Glomerular endothelial cell (primary cell): ENCODE measurements at places on chromosomes 5 and 9. TPM values are rescaled to one million over a fixed set of nuclear protein-coding genes. Genes with fewer than 3 reads are reported as not detected.

Gene FAM200C
- 2.2 and 2.5 TPM in 2 replicates for total RNA-seq

Gene FGF10
- total RNA-seq, result not detected in 2 replicates

- DNase-seq, result no peak
Measured at GRCh38 chr5:38305148-38305547, 46.8 kb downstream of the EGFLAM start.

GRCh38 chr9:81562231-81563019, 126.9 kb downstream of the TLE1 start:
- DNase-seq, result peak; percentile 77

- no peak for DNase-seq
Measured at GRCh38 chr9:127923046-127923445, 6.2 kb upstream of the ST6GALNAC4 start.

GRCh38 chr9:74281674-74282073, 215.5 kb upstream of the RORB start:
- DNase-seq, result no peak

Gene NXNL2
- 0.29 TPM in 1 of 2 replicates, not detected in the other for total RNA-seq

DNA sequence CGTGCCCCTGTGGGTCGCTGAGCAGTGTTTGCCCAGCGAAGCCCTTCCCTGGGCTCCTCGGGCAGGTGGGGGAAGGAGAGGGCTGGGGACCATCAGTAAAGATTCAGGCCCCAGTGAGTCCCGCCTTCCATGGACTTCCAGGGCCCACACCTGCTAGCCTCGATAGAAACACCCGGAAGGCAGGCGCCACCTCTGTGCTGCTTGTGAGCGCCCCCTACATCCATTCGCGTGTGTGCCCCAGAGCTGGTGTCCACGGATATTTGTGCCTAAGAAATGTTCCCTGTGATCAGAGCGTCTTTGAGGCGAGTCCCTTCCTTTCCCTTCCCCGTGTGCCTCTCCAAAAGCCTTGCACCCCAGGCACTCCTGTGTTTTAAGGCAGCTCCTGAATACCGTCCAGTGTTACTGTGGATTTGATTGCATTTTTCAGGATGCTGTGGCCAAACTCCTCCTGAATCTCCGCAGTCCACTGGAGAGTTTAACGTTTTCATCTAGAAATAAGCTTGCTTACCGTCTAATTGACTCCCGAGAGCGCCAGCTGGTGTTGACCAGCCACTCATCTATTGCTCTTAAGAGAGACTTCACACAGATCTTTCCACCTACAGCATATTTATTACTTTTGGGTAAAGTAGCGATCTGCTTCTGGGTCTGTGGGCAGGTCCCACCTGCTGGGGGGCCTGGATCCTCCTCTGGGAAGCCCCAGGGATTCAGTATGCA, 101.4 kb downstream of the COL5A1 start:
- no peak for DNase-seq

GRCh38 chr5:6734243-6734700, 21.0 kb downstream of the TENT4A start:
- no peak for DNase-seq
